ENCODE measurements at places on chromosomes 2 and 18.

DNA sequence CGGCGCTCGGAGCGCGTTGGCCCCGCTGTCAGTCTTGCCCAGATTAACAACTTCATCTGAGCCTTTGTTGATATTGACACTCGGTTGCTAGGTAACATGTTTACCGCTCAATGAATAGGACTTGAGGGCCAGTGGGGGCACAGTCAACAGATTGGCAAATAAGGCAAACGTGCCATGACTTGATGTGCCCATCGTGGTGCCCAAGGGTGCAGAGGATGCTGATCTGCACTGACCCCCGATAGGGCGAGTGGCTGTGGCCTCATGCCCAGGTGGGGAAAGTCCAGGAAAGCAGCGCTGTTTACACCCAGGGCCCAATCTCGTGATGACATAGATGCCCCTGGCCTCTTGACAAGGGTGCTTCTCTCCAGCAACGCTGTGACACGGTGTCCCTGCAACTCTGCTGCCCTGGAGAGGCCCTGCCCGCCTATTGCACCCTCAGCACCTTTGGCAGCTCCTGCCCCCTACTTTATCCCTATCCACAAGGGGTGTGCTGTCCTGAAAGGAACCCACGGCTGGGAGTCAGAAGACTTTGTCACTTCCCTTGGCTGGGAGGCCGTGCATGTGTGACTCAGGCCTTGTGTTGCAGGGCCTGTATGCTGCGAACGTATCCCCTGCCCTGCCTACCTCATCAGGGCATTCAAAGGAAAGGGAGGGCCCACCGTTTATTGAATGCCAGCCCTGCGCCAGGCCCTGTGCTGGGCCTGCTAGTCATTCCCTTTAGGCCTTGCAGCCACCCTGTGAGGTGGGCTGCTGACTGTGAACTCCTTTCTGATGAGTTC is 158.0 kb downstream of the INHBB start:
- DNase-seq, result no peak

DNA sequence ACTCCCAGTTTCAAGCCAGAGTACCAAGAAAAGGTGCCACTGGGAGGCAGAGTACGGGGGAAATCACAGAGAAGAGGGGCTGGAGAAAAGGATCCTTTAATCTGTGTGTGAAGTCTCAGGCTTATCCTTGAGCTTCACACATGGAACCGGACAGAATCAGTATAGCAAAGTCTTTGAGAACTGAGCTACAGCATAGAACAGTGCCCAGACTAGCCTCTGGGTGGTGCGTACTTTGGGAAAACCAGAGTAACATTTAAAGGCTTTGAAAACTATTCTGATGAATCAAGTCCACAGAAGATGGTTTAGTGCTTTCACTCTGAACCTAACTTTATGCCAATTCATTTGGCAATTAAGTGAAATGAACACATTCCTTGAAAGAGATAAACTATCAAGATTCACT is 83.1 kb downstream of the BABAM2 start:
- DNase-seq, result no peak

- no peak for DNase-seq
Observed at GRCh38 chr2:180115675-180116074, 108.6 kb upstream of the CWC22 start.

DNA sequence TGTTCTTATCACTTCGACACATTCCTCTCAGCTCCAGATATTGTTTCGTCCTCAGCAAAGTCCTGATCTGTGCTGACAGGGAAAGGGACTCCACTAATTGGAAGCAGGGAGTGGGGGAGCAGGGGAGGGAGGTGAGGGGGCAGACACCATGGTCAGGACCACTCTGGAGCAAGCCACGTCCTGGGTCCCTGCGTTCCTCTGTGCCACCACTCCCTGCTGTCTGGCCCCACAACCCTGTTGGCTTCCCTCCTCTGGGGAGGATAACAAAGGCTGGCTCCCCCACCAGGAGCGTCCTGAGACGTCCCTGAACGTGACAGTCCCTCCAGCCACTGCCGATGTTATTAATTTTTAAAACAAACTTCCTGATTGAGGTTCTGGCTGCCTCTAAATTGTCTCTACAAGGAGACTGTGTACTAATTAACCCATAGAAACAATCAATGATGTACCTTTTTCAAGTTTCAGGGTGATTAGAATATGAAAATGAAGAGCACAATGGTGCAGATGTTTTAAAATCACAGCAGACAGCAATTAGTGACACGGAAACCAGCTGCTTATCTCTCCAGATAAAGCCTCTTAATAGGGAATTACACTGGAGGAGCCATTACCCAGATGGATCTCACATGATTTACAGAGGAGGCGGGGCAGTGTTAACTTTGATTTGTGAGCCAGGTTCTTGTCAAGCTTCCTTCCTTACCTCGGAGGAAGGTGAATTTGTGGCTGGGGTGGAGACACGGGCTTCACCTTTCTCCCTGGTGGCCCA is 257.5 kb downstream of the SETBP1 start:
- peak; percentile 85 for DNase-seq

- DNase-seq, result no peak
Observed at GRCh38 chr2:232432598-232433184, 23.3 kb upstream of the ALPI start.

GRCh38 chr18:35203067-35203466 is 37.8 kb upstream of the ZNF397 start:
- DNase-seq, result no peak

DNA sequence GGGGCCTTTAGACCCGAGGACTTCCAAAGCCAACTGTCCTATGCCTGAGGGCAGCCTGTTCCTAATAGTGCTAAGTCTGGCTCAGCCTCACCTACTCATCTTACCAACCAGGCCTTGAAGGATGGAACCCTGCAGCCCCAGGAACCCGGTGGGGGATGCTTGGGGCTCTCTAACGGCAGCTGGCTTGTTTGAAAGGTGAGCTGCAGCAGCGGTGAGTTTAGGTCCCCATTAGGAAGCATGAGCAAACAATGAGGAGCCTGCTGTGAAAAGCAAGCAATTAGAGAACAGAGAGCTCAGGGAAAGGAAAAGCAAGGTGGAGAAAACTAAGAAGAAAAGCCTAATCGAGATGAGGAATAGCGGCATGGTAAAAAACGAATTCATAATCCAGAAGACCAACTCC is 39.9 kb downstream of the SP110 start:
- DNase-seq, result no peak

DNA sequence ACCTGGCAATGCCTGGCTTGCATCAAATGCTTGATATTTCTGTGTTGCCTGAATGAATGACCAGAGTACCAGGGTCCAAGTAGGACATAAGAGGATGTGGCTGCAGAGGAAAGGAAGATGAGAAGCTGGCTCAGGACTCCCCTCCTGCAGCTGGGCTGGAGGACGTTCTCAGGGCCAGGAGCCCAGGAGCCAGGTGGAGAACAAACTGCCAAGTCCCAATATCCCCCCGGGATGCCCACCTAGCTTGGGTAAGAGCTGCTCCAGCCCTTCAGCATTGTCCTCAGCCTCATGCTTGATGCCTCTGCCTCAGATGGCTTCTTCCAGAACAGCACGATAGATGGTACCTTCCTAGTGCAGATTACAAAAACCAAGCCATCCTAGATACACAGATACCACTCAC is 8.6 kb upstream of the ATP6V1B1 start:
- DNase-seq, result no peak

- DNase-seq, result no peak
Observed at GRCh38 chr2:194822657-194823056, 834.4 kb upstream of the SLC39A10 start.

GRCh38 chr2:6973895-6974545 is 56.8 kb downstream of the RNF144A start:
- no peak for DNase-seq

GRCh38 chr2:216206821-216207220 is 97.7 kb downstream of the XRCC5 start:
- DNase-seq, result no peak

GRCh38 chr2:43537137-43537536 is 58.7 kb downstream of the THADA start:
- no peak for DNase-seq

GRCh38 chr2:79861059-79861374 is 348.2 kb downstream of the CTNNA2 start:
- no peak for DNase-seq

DNA sequence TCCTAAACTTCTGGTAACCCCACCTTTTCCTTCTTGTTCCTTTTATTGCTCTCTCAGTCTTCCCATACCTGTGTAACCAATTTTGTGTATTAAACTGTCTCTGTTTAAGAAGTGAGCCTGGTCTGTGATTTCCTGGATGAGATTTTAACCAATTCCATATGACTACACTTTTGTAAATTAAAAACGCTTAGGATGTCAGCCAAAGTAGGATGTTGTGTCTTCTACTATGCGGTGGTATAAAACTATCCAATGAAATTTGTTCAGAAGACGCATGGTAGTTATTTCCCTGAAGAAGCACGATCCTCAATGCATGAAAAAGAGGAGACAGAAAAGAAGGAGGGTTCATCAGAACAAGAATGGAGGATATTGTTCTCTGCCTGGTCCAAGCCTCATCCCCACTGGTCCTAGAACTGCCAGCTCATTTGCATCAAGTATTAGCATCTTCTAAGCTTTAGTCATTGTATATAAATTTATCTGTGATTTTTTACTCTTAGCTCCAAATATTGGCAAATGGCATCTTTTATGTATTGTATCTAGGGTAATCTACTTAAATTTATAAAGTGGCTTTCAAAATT is 127.4 kb downstream of the TGIF1 start:
- DNase-seq, result no peak

- DNase-seq, result no peak
Observed at GRCh38 chr2:70956141-70956540, 20.4 kb downstream of the ATP6V1B1 start.

GRCh38 chr2:80403081-80403480 is 98.5 kb upstream of the LRRTM1 start:
- DNase-seq, result no peak

DNA sequence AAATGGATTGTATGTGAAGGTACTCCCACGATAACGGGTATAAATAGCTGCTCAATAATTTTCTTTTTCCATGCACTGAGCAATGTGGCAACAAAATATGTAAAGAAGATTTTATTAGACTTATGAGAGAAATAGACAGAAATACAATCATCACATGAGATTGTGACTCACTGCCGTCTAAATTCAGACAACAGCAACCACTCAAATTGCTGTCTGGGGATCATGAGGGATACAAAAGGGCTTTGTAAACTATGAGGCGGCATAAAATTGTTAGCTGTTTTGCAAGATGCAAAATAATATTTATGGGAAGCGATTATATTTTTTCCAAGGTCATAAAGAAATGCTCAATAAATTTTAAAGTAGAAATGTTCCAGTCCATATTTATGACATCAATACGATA is 259.1 kb upstream of the AGAP1 start:
- DNase-seq, result no peak

DNA sequence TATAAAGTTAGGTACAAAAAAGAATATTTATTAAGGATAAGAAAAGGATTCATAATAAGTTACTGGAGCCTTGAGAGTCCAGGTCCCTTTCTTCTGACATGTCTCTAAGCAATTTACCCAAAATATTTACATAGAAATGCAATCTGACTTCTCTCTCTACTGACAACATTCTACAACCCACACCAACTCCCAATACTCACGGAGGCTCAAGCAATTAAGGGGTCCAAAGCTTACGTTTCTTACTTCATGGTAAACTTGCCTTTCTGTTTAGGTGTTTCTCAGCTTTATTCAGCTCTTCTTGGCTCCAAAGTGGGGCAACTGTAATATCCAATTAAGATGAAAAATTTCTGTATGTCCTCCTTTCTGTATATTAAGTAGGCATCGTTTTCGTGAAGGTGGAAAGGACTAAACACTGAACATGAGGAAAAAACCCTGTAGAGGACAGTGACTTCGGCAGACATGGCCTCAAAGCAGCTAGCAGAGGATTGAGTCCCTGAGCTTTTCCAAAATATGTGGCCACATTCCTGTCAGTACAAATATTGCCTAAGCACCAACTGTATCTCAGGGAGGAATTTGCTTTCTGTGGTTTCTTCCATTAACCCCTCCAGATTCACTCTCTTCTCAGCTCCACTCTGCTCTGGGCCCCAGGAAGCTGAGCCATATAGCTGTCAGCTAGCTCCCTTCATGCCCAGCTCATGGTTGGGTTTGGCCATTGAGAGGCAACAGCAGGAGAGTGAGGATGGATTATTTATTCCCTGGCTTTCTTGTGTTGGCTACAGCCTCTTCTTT is 67.9 kb upstream of the GLS start:
- DNase-seq, result no peak

GRCh38 chr2:86622519-86623042 is 1.1 kb downstream of the RNF103 start:
- no peak for DNase-seq

DNA sequence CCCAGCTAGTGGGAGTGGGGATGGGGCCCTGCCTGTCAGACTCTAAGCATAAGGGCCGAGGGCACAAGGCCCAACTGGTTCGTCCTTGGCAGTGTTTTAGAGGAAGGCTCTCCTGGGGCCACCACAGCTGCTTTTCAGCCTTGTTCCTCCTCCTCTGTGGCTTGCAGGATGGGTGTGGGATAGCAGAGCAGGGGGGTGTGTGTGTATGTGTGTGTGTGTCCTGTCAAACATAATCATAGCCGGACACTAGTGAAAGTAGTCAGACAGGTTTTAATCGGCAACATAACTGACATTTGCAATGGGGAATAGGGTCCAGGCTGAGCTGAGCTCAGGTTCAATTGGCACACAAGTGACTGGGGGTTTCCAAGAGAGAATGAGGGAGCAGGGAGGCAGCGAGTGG is 114.2 kb downstream of the SEPTIN10 start:
- DNase-seq, result no peak
